NCI-H345 (cell line): ENCODE measurements at places on chromosomes 12 and 14.

DNA sequence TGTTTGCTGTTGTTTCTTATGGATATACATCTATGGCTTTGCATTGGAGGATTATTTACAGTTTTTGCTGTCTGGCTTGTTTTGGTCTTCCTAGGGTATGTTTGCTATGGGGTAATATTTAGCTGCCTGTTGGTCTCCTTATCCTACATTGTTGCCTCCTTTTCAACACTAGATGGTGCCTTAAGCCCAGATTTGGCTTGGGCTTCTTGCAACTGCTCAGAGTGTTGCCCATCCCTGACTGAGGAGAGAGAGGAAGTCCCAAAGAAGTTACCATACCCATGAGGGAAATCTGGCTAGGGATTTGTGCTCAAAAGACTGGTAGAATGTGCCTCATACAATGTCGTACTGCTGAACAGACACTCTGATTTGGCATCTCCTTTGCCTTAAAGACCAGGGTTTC lies 94.6 kb upstream of the MUCL1 start:
- DNase-seq = peak; percentile 53

- no peak for DNase-seq
These were observed 53.1 kb downstream of the TMCC3 start for GRCh38 chr12:94597268-94597667.

- no peak for DNase-seq
These were observed 4.5 kb upstream of the TMEM233 start for GRCh38 chr12:119589097-119589496.

DNA sequence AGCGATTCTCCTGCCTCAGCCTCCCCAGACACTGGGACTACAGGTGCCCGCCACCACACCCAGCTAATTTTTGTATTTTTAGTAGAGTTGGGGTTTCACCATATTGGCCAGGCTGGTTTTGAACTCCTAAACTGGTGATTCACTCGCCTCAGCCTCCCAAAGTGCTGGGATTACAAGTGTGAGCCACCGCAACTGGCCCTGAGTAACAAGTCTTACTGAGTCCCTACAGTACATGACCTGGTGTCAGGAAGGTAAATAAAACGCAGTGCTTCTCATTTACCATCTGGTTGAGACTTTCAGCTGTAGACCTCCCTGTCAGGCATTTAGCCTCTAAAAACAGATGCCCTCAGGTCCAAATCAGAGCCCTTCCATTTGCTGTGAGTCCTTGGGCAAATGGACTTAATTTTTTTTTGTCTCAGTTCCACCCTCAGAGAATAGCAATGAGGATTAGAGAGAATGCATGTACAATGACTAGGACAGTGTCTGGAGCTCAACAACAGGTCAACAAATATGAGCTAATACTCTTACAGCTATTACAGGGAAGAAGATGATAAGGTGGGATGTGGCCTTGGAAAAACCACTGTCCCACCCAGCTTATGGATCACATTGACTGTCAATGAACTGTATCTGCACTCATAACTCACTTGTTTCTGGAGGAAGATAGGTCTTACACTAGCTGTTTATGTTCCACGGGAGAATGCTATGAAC lies 70.5 kb downstream of the PHLDA1 start:
- DNase-seq = no peak

DNA sequence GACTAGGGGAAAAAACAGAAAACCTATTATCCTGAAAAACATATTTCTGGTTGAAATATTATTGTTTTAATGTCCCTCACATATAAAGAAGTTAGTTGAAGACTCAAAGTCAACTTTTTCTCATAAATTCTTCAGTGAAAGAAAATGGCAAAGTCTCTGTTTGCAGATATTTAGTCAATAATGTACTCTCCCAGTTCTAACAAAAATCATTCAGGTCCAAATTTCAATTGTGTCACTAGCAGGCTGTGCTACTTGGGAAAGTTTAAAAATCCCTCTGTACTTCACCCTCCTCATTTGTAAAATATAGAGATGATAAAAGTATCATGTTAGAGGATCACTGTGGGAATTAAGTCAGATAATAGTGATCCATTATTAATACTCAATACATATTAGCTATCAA lies 496.5 kb downstream of the FSCB start:
- DNase-seq = no peak

- DNase-seq = no peak
These were observed 21.2 kb downstream of the TAS2R50 start for GRCh38 chr12:10965476-10965875.

GRCh38 chr14:39267608-39268005 lies 33.9 kb downstream of the MIA2 start:
- DNase-seq = peak; percentile 51

- DNase-seq = no peak
These were observed 21.4 kb upstream of the TMEM106C start for GRCh38 chr12:47941871-47942613.

DNA sequence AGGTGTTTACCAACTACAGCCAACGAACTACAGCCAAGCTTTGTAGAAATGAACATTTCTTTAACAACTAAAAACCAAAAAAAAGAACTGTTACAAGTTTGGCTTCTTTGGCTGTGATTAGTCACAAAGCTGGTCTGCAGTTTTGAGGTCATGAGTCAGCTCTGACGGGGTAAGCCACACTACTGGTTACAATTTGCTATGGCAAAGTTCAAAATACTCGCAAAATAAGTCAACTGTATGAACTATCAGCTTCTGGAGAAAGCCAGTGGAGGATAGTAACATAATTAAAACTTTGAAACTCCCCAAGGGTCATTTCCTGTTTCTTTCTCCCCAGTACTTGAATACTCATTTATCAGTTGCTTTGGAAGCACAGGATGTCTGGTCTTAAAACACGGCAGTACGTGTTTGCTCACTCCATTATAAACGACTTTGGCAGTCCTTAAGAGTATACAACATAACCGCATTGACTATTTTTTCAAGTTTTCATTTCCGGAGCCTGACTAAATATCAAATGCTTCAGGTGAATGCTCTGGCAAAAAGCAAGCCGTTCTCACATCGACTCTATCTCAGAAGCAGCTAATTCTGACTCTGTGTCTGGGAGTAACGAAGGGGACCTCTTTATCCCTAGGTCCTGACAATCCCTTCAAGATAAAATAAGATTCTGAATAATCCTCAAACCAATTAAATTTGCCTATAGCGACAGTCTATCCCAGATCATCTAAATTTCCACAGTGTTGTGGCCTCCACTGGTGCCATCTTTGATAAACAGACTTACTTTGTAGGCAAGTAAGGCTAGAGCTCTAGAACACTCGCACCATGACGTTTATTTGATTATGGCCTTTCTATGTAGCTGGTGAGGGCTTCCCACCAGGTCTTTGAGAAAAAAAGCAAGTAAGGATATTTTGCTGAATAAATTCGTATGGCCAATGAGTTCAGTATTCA lies 10.6 kb downstream of the PHLDA1 start:
- DNase-seq = no peak

DNA sequence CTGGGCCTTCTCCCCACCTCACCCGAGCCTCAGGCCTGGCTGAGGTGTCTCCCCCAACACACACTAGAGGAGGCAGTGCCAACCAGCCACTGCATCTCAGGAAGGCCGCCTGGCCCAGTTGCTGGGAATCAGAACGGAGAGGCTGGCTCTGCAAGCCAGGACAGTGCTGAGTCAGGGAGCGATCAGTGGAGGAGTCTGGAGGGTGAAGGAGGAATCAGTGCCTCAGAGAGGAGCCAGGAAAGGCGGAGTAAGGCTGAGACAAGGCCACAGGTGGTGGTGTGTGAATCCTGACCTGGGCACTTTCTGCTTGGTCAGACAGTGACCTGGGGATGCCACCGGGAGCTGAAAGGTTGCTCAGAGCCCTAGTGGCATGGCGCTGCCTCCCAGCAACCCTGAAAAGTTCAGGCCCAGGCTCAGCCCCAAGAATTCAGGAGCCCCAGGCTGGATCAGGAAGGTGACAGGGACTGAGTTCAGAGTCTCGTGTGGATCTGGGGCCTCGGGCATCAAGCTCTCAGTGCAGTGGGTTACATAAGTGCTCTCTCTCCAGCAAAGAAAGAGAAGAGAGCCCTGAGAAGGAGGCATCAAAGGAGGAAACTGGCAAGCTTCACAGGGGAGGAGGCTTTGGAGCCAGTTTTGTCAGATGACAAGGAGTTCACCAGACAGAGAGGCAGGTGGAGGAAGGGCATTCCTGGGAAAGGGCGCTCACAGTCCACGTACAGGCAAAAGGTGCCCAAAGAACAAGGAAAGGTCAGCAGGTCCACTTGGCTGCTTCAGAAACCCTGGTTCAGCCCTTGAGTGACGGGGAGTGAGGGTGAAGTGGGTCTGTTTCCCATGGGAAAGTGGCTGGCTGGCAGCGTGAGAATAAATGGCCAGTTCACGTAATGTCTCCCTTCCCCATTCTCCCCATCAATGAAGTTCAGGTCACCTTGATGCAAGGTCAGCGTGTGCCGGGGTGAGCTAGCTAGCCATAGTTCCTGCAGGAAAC lies 87.8 kb downstream of the ZFP36L1 start:
- DNase-seq = no peak

GRCh38 chr12:27549236-27549800 lies 25.3 kb downstream of the PPFIBP1 start:
- DNase-seq = no peak

- DNase-seq = no peak
These were observed 73.4 kb downstream of the FRMD6 start for GRCh38 chr14:51725061-51725460.

DNA sequence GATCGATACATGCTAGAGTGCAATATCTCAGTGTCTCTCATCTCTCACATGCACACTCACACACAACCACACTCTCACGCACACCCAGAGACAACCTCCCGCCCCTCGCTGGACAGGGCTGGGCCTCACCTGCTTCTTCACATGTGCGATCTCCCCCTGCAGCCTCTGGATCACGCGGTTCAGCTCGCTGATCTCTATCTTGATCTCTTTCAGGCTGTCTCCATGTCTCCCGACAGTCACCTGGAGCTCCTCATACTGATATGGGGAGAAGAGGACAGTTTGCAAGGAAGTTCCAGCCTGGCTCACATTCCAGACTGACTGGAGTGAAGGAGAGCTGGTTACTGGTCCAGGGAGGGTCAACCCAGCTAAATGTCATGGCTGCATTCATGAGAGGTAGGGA lies 4.4 kb downstream of the KRT2 start:
- DNase-seq = no peak

- no peak for DNase-seq
These were observed 24.7 kb downstream of the SLCO1B1 start for GRCh38 chr12:21155522-21156351.

GRCh38 chr12:15772405-15773018 lies 16.7 kb downstream of the EPS8 start:
- DNase-seq = no peak

GRCh38 chr14:101035466-101036225 lies 132.1 kb upstream of the RTL1 start:
- no peak for DNase-seq

- DNase-seq = peak; percentile 25
These were observed 257.2 kb upstream of the DIO2 start for GRCh38 chr14:80468331-80469122.

- no peak for DNase-seq
These were observed 10.3 kb downstream of the PACS2 start for GRCh38 chr14:105324871-105325270.
